ENCODE measurements at places on chromosomes 3 and 15. TPM values are rescaled to one million over a fixed set of nuclear protein-coding genes. Genes with fewer than 3 reads are reported as not detected.

- no peak for DNase-seq
Measured at GRCh38 chr3:132321304-132321703, 4.1 kb downstream of the ACP3 start.

The SPATA12 gene
- total RNA-seq, result not detected

The CELSR3 gene
- total RNA-seq, result 7.9 TPM

GRCh38 chr3:119524931-119525662 is 26.8 kb downstream of the TIMMDC1 start:
- DNase-seq, result no peak

The UBP1 gene
- 98.9 TPM for total RNA-seq

DNA sequence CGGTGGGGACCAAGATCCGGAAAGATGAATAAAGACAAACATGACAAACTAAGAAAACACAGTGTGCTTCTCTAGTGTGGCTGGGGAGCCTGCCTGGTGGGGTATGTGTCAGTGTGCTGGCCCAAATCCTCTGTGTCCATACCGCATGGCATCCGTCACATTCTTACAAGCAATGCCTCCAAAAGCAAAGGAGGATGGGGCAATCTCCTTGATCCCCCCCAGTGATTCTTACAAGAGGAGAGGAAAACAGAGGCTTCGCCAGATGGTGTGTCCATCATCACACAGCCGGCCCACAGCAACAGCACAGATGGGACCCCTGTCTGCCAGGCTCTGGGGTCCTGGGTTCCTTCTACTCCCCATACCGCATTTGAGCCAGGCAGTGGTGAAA is 558 bp upstream of the IL17RC start:
- DNase-seq, result no peak

DNA sequence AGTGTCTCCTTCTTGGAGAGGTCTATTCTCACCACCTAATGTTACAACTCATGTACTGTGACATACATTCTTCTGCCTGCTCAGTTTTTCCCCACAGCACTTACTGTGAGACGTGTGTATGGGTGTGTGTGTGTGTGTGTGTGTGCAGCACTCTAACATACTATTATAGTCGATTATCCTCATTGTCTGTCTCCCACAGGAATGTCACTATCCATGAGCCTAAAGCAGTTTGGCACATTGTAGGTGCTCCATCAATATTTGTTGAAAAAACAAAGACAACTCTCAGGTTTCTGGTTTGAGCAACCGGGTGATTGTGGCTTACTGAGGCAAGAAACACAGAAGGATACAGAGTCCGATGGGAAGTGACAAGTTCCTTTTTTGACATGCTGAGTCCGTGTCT is 8.6 kb upstream of the ZNF148 start:
- DNase-seq, result no peak

The FGF7 gene
- total RNA-seq, result 0.25 TPM

- DNase-seq, result peak; percentile 9
Measured at GRCh38 chr3:14885307-14885706, 62.1 kb upstream of the NR2C2 start.

DNA sequence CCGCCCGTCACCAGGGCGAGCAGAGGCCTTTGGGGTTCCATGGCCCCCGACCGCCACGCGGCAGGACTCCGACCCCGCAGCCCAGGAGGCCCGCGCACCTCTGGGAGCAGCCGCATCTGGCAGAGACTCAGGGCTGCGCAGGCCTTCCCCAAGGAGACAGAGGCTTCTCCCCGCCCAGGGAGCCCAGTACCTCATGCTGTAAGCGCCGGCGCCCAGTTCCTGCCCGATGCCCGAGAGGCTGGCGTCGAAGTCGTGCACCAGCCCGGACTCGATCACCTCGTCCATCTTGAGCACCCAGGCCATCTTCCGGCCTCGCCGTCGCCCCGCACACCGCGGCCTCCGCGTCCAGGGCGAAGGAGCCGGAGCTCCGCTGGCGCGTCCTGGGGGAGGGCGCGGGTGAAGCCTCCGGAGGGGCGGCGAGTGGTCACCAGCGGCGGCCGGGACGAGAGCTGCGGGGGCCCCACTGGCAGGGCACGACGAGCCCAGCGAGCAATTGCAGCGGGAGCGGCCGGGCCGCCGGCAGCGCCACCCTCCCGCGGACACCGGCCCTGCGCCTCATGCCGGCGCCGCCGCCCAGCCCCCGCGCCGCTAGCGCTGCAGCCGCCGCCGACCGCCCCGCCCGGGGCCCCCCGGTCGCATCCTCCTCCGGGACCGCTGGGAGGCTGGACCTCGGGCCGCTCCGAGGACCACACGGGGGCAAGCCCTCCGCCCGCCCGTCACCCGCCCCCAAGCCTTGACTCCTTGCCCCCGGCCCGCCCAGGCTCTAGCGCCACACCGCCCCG is 468 bp downstream of the UBP1 start:
- DNase-seq, result peak; percentile 44

DNA sequence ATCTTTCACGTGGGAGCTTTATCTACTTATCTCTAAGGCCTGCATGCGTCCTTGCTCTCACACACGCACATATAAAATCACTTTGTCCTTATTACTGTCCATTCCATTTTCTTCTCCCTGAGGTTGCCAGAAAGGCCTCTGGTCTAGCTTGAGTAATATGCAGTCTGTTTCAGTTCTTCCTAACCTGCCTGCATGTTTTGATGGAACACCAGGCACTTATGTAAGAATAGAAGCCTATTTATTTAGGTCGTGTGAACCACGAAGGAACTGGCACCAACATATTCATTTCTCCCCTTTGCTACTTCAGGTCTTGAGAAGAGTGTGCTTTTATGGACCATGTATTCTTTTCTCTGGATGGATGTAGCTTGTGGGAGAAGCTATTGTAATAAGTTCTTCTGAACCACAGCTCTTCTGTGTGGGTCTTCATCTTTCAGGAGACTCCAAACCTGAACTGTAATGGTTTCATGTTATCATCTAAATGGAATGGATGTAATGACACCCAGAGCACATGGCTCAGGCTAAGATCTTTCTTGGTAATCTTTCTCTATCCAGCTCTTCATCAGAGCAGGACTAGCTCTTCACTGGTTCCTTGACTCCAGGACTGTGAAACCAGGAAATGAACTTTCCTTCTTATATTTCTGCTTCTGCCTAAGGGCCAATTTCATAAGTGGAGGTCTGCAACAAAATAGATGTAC is 53.8 kb downstream of the UBE2E2 start:
- no peak for DNase-seq

The CFAP161 gene
- total RNA-seq, result 0.21 TPM

The ERC2 gene
- total RNA-seq, result not detected

DNA sequence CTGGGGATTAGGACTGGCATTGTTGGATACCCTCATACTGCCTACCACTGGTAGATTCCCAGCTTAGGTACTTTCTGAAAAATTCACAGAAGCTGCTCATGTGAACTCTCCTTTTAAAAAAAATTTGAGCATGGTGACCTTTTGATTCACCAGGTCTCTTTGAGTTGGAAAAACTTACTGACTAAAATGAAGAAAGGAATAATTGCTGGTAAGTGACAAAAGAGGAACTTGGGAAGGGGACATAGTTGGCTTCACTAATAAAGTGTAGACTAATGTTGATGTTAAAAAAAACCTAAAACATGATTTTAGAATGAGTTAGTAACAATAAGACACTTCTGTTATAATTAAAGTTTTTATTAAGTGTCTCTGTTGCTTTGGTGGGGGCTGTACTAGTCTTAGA is 8.6 kb downstream of the VPS8 start:
- no peak for DNase-seq
